ENCODE measurements at places on chromosomes 11 and 22.

DNA sequence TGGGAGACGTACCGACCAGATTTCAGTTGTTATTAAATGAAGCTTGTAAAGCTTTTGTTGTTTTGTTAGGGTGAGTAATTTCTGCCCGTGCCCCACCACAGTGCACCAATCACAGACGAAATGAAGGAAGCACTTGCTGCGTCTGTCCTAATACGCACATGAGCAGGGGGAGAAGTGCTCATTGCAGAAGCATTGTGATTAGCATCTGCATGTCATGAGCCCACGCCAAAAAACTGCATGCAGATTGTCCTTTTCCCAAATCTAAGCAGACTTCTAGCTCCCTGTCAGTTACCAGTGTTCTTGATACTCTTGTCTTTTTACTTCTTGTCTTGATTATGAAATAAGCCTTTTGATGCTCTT lies 15.5 kb downstream of the RBX1 start:
- H3K4me1 ChIP-seq = no peaks in the 10 kb centered on the region
- H3K27me3 ChIP-seq = no peaks in the 10 kb centered on the region
- H3K4me3 ChIP-seq = no peak overlapping the region
- H3K27ac ChIP-seq = no peak overlapping the region

GRCh38 chr11:124071623-124071948 lies 30.5 kb upstream of the OR10G7 start:
- H3K4me3 ChIP-seq = no peak overlapping the region
- no peak for DNase-seq
- no peaks in the 10 kb centered on the region for H3K36me3 ChIP-seq
- no peak overlapping the region for H3K27ac ChIP-seq
- H3K27me3 ChIP-seq = peaks cover 14% of the 10 kb centered on the region
- H3K4me1 ChIP-seq = 0 out of 2 replicates have a peak, but pooled peaks cover 8% of the 10 kb centered on the region

- H3K4me3 ChIP-seq = no peak overlapping the region
- H3K36me3 ChIP-seq = no peaks in the 10 kb centered on the region
- H3K27me3 ChIP-seq = peaks cover 18% of the 10 kb centered on the region
- DNase-seq = no peak
- H3K27ac ChIP-seq = no peak overlapping the region
These were observed 85.0 kb upstream of the ANO1 start for GRCh38 chr11:69992943-69993694.

GRCh38 chr11:116586392-116586791 lies 186.4 kb downstream of the BUD13 start:
- no peaks in the 10 kb centered on the region for H3K27me3 ChIP-seq
- DNase-seq = no peak
- H3K4me3 ChIP-seq = no peak overlapping the region

DNA sequence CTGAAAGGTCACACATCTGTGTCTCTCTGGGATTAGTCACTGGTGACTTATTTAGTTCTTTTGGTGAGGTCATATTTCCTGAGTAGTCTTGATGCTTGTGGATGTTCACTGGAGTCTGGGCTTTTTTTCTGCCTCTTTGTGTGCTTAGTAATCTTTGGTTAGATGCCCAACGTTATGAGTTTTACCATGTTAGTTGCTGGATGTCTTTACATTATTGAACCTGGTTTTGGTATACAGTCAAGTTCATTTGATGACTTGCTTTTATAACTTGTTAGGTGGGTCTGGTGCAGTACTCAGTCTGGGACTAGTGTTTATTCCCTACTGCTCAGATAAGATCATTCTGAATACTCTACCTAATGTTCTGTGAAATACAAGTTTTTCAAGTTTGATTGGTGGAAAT lies 26.2 kb upstream of the SLC37A2 start:
- H3K4me3 ChIP-seq = no peak overlapping the region
- H3K36me3 ChIP-seq = 0 out of 3 replicates have a peak, but pooled peaks cover 3% of the 10 kb centered on the region
- no peak for DNase-seq
- H3K4me1 ChIP-seq = no peaks in the 10 kb centered on the region
- no peak overlapping the region for H3K27ac ChIP-seq
- H3K27me3 ChIP-seq = no peaks in the 10 kb centered on the region

GRCh38 chr22:48478529-48479265 lies 1349.0 kb downstream of the BRD1 start:
- peaks cover 4% of the 10 kb centered on the region for H3K27me3 ChIP-seq
- no peaks in the 10 kb centered on the region for H3K4me1 ChIP-seq
- DNase-seq = no peak

DNA sequence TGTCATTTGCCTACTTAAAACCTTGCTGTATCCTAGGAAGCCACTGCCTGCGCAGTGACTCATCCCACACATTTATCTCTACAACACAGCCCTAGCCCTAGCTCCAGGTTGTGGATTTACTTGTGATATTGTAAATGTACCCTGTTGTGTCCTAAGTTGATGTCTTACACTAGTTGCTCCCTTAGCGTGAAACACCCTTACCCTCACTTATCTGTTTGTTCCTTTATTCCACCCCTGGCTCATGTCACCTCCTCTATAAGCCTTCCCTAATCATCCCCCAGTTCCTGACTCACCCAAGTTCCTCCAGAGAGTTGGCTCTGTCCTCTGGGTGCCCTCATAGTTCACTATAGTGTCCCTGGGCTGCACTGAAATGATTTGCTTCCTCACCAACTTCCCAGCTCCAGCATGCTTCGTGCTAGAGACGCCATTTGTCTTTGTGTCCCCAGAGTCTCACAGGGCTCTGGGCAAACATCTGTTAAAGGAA lies 431.8 kb upstream of the FAT3 start:
- no peak overlapping the region for H3K4me3 ChIP-seq
- DNase-seq = no peak
- no peak overlapping the region for H3K27ac ChIP-seq
- H3K27me3 ChIP-seq = no peaks in the 10 kb centered on the region
- H3K36me3 ChIP-seq = no peaks in the 10 kb centered on the region
